ENCODE measurements at places on chromosomes 3 and 15.

DNA sequence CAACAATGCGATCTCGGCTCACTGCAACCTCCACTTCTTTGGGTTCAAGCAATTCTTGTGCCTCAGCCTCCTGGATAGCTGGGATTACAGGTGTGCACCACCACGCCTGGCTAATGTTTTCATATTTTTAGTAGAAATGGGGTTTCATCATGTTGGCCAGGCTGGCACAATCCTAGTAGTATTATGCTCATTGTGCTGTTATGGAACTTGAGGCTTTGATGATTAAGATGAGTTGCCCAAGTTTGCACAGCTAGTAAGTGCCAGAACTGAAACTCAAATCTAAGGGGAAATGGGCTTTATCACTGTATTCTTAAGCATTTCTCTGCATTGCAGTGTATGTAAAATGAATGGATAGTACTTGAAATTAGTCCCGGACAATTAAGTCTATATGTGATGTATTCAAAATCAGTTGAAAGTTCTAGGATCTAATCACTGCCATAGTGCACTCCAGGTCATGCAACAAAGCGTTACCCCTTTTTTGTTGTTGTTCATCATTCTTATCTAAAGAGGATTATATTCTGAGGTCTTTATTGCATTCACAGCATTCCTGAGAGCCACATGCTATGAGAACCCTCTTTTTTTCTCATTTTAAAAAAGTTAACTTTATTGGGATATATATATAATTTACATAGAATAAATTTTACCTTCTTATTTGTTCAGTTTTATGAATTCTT lies 378.7 kb upstream of the CNTN6 start:
- DNase-seq, result no peak

- no peak for DNase-seq
Observed at GRCh38 chr15:80530737-80531365, 126.7 kb downstream of the ARNT2 start.

DNA sequence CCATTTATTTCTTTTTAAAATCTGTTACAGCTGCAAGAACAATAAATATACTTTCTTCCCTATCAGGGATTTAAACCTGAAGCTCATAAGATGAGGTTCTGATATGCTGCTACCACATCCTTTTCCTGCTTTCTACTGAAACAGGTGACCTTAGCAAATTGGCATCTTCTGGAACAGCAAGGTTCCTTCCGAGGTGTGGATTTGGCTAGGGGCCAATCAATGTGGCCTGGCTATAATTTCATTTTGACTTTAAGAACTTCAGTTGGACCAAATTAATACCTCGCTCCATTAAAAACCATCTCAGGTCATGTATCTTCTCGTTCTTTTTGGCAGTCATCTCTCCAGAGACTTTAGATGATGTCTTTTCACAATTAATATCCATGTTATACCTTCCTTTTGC lies 53.4 kb upstream of the C3orf80 start:
- no peak for DNase-seq

GRCh38 chr15:86355801-86356200 lies 276.1 kb downstream of the AGBL1 start:
- no peak for DNase-seq

- no peak for DNase-seq
Observed at GRCh38 chr15:38810686-38811085, 246.1 kb upstream of the RASGRP1 start.

GRCh38 chr3:152097770-152098169 lies 171.0 kb upstream of the MBNL1 start:
- DNase-seq, result no peak

GRCh38 chr3:22960105-22960984 lies 242.8 kb upstream of the UBE2E2 start:
- DNase-seq, result no peak

- DNase-seq, result no peak
Observed at GRCh38 chr15:48866141-48866563, 11.8 kb upstream of the EID1 start.

DNA sequence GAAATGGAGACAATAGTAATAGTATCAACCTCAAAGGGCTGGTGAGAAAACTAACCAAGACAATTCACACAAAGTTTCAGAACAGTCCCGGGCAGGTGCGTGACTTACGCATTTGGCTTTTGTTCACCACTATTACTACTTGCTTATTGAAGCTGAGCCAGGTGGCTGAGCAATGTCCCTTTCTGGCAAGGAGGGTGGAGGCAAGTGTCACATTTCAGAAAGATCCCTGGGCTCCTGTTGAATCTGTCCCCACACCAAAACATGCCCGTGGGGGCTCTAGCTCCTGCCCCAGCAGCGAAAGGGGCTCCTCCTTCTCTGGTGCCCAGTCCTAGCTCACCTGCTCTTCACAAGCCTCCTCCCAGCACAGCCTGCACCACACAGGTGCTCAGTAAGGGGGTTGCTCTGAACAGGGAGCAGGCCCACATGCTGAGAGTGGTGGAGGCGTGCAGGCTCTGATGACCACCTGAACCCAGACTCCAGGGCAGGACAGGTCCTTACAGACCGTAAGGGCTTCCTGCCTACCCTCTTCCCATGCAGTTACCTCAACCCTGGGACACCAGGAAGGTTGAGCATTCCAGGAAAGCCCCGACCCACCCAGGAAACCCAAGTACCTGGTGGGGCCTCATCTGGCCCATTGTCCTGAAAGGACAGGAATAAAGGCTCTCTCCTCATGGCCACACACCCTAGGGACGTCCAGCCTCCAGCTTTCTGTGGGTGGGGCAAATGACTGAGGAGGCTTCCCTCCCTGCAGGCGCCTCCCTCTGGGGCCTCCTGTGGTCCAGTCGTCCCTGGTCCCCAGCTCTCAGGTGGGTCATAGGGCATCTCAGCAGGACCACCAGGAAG lies 32.6 kb downstream of the SEMA7A start:
- no peak for DNase-seq

GRCh38 chr15:69015591-69015990 lies 1.1 kb downstream of the NOX5 start:
- DNase-seq, result no peak

GRCh38 chr15:59307165-59307537 lies 65.5 kb downstream of the MYO1E start:
- DNase-seq, result no peak

DNA sequence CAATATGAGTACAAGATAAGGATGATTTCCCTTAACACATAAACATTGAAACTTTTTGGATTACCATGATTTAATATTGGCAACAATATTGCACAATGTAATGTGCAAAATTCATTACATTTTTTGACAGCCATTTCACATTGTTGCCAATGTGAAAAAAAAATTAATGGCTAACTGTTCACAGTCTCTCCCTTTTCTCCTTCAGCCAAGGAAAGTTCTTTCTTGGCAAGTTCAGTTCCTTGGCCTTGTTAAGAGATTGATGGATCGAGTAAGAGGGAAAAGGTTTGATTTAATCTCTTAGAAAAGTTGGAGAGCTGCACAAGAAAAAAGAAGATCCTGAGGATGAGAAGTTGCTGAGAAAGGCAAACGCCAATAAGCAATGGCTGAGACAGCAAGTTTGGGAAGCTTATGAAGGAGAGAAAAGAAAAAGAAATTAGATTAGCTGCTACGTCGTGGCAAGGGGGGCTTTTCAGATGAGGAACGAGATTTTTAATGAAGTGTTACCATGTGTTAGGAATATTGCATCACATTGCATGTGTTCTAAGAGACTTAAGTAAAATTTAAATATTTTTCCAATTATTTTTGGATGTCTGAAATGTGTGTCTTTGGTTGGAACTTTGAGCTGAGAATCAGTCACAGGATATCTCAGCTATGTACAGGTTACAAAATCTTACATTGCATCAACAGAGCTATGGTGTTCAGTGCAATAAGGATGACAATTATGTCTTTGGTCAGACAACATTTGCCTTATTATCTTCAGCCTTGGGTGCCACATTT lies 61.4 kb upstream of the ZNF280D start:
- no peak for DNase-seq

DNA sequence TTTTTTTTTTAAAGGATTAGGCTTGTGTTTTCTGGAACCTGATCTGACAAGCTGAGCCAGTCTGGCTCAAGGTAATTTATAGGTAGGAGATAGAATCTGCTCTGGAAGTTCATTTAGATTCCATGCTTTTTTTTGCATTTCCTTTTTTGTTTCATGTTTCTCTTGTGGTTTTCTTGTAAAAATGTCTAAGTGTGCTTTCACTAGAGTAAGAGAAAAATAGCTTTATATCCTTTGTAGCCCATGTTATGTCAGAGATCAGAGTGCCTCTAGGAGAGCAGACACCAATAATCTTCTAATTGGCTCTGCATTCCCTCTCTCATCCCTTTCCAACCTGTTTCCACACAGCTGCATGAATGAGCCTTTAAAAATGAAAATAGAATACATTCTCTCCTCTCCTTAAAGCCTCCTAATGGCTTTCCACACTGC lies 389.8 kb upstream of the KCNMB2 start:
- no peak for DNase-seq

DNA sequence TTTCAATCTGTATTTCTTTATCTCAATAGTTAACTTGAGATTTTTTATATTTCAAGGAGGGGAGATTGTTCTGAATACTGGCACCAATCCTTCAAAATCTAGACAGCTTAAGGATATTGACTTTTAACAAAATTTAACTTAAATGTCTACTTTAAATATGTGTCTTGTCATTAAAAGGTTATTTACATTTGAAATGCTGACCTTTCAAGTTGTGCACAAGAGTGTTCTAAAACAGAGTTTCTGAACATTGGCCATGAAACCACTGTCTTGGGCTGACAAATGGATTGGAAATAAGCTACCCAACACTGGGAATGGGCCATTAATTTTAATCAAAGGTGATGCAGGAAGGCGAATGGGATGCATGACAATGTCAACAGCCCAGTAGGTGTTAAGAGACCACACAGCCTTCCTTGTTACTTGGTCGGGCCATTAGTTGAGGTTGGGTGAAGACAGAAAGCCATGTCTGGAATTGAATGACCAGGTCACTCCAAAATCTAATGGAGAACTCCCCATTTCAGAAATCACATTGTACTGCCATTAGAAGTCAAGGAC lies 128.5 kb downstream of the CDIN1 start:
- DNase-seq, result no peak

GRCh38 chr3:50003824-50004223 lies 63.9 kb downstream of the RBM6 start:
- DNase-seq, result no peak

DNA sequence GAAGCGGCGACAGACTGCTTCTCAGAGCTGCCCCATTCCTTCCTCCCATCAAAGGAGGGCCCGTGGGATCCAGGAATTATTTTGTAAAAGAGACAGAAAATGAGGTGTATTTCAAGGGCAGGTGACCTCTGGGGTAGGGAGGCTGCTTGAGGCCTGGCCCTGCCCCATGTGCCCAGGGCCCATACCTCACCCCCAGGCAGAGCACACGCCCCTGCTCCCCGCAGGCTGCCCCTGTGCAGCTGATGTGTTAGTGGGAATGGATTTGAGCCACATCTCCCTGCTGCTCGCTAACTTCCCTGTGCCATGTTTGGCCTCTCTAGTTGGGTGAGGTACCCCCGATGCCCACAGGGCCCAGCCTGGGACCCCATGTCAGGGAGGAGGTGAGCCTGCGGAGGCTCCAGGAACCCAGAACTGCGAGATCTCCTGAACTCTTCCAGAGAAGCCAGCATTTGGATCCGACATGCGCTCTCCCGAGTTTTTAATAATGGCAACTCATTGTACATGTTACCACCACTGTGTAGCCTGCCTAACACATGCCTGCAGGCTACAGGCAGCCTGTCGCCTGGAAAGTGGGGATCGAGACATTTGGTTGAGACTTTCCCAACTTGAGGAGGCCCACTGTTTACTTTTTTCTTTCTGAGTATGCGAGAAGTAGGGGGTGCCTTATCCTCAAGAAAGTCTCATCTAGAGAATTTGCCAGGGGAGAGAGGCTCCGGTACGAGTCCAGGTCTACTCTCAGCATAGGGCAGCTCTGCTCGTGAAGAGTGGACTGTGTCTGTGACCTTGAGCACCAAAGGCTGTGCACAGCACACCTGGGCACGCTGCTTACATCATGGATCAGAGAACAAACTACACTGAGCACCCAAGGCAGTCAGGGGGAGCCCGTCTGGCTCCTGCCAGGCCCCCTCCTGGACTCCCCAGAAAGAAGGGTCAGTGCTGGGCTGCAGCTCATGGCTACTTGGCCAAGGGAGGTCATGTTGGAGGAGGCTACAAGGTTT lies 36.1 kb downstream of the PCSK6 start:
- no peak for DNase-seq

- DNase-seq, result no peak
Observed at GRCh38 chr15:29690765-29691475, 131.3 kb downstream of the TJP1 start.

DNA sequence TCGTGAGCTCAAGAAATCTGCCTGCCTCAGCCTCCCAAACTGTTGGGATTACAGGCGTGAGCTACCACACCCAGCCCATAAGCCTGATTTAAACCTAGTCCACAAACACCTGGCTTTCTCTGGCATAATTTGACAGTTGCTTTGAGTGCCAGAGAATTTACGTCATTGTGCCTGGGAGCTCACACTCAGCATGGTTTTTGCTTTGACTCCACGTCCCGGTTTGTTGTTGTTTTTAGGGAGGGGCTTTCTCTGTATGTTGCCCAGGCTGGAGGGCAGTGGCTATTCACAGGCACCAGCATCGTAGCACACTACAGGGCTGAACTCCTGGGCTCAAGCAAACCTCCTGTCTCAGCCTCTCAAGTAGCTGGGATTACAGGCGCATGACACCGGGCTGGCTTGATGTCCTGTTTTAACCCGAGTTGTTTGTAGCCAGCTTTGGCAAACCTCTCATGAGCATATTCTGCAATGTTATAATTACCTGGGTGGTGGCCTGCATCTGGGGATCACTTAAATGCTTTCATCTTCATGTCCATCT lies 32.7 kb downstream of the CEMIP start:
- no peak for DNase-seq

- no peak for DNase-seq
Observed at GRCh38 chr3:139339219-139339906, 4.5 kb upstream of the MRPS22 start.

DNA sequence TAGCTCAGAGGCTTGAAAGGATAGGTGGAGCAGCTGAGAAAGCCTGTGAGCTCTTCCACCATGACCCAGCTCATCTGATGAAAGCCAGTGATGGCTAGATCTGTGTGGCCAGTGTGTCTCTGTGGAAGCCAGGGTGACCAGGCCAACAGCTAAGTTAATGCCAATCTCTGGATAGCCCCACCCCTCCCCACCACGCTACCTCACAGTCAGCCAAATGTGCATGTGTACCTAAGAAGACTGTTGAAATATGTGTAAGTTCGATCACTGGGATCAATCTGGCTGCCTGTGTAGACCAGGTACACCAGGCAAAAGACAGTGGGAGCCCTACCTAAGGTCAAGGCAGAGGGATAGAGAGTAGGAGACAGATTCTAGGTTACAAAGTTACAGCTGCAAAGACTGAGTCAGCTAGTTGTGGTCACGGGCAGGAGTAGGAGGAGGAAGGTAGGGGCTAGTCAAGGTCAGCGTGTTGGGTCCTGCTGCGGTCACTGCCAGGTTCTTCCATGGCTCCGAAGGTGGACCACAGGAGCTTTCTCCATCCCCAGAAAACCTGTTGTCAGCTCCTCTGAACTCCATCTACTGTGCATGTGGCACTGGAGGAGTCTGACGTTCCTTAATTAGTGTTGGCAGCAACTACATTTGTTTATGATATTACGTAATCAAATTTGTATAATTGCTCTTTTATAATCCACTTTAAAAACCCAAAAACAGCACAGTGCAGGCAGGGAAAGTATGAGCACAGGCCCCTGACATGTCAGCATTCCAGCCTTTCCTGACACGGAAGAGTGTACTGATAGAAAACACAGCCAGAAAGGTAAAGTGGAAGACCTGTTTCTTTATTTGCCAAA lies 318.0 kb downstream of the CLSTN2 start:
- DNase-seq, result no peak
